ENCODE measurements at places on chromosomes 5 and 9. TPM values are rescaled to one million over a fixed set of nuclear protein-coding genes. Genes with fewer than 3 reads are reported as not detected.

GRCh38 chr9:103802068-103802467, 292.0 kb upstream of the SMC2 start:
- no peak for DNase-seq
- no peaks in the 10 kb centered on the region for H3K27me3 ChIP-seq
- no peak overlapping the region for H3K27ac ChIP-seq
- H3K4me3 ChIP-seq: no peak overlapping the region
- H3K4me1 ChIP-seq: no peaks in the 10 kb centered on the region

DNA sequence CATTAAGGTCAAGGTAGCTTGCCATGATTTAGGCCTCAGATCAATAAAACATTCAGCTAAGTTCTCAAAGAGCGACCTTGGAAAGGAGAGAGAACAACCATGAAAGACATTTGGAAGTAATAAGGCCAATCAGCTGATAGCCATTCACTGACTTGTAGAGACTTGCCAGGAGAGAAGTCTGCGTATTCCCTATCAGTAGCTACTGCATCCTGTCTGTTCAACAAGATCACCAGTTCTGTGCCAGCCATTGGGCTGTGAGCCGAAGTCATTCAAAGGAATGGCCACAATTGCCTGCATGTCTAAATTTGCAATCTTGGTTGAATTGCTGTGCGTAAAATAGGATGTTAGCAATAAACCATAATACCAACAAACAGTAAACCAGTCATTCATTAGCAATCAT, 219.8 kb downstream of the FBXL7 start:
- peaks cover 39% of the 10 kb centered on the region for H3K4me1 ChIP-seq
- no peak overlapping the region for H3K27ac ChIP-seq
- H3K36me3 ChIP-seq: peaks cover 5% of the 10 kb centered on the region
- no peaks in the 10 kb centered on the region for H3K27me3 ChIP-seq
- no peak for DNase-seq
- H3K4me3 ChIP-seq: no peak overlapping the region

DNA sequence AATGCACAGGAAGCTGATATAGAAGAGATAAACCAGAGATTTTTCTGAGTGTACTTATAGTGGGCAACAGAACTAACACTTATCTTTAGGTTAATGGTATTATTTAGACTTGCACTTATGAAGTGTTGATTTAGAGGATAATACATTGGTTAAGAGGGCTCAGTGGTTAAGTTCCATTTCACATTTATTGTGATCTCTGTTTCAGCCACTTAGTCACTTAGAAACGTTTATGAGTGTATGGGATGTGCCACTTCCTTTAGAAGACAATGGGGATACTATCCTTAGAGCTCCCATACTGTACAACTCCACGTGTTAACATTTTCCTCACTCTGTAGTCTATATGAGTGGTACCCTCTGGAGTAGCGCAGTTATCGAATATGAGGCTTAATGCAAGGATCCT, 57.5 kb downstream of the PIP5K1B start:
- no peaks in the 10 kb centered on the region for H3K36me3 ChIP-seq
- no peak for DNase-seq
- no peak overlapping the region for H3K27ac ChIP-seq
- H3K27me3 ChIP-seq: no peaks in the 10 kb centered on the region
- H3K4me1 ChIP-seq: no peaks in the 10 kb centered on the region

DNA sequence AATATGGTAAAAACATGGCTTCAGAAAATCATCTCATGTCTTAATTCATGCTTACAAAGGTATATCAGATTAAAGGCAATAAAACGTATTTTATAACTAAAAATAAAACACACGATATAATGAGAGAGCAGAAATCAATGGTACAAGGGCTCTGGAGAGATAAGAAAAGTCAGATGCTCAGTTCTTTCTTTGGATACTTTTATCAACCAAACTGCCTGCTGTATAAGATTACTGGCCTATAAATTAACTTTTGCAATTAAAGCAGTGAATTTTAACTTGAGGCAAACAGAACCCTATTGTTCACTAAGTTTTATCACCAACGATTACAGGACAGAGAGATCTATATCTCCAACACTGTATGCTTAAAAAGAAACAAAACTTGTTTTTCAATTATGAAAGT, 42.1 kb upstream of the HNRNPA0 start:
- H3K36me3 ChIP-seq: no peaks in the 10 kb centered on the region
- H3K4me3 ChIP-seq: no peak overlapping the region
- DNase-seq: no peak
- no peaks in the 10 kb centered on the region for H3K4me1 ChIP-seq

POLR3G gene
- total RNA-seq: 13.7 TPM

NPR2 gene
- 42.3 TPM for total RNA-seq

FCN2 gene
- total RNA-seq: not detected

PCDHGB4 gene
- 15.8 TPM for total RNA-seq

SLC25A25 gene
- 19.0 TPM for total RNA-seq

All from HFFc6 (cell line).